ENCODE measurements at places on chromosomes 7 and 10. TPM values are rescaled to one million over a fixed set of nuclear protein-coding genes. Genes with fewer than 3 reads are reported as not detected.

DNA sequence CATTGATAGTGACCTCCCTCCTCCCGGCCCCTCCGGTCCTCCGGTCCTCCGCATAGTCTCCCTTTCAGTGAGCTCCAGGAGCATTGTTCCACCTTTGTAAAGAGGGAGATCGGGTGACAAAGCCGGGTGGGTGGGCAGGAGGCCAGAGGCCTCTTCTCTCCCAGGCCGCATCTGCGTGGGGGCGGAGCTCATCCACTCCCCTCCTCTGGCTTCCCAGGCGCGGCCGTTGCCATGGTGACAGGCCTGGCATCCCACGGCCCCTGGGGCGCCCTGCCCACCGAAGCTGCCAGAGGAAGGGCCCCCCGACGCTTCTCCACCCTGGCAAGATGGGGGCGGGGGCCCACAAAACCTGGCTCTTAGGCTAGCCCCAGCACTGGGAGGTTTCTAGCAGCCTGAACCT is 4.4 kb upstream of the FZD9 start:
- no peak for DNase-seq

PRLHR gene
- total RNA-seq = not detected

- no peak for DNase-seq
Observed at GRCh38 chr10:122239578-122240257, 31.4 kb upstream of the BTBD16 start.

NOC3L gene
- 37.6 TPM for total RNA-seq

DNA sequence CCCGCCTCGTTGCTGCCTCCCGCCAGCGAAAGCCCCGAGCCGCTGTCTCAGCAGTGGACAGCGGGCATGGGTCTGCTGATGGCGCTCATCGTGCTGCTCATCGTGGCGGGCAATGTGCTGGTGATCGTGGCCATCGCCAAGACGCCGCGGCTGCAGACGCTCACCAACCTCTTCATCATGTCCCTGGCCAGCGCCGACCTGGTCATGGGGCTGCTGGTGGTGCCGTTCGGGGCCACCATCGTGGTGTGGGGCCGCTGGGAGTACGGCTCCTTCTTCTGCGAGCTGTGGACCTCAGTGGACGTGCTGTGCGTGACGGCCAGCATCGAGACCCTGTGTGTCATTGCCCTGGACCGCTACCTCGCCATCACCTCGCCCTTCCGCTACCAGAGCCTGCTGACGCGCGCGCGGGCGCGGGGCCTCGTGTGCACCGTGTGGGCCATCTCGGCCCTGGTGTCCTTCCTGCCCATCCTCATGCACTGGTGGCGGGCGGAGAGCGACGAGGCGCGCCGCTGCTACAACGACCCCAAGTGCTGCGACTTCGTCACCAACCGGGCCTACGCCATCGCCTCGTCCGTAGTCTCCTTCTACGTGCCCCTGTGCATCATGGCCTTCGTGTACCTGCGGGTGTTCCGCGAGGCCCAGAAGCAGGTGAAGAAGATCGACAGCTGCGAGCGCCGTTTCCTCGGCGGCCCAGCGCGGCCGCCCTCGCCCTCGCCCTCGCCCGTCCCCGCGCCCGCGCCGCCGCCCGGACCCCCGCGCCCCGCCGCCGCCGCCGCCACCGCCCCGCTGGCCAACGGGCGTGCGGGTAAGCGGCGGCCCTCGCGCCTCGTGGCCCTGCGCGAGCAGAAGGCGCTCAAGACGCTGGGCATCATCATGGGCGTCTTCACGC is 825 bp downstream of the ADRB1 start:
- DNase-seq = no peak

CREB5 gene
- total RNA-seq = 0.15 TPM

DNA sequence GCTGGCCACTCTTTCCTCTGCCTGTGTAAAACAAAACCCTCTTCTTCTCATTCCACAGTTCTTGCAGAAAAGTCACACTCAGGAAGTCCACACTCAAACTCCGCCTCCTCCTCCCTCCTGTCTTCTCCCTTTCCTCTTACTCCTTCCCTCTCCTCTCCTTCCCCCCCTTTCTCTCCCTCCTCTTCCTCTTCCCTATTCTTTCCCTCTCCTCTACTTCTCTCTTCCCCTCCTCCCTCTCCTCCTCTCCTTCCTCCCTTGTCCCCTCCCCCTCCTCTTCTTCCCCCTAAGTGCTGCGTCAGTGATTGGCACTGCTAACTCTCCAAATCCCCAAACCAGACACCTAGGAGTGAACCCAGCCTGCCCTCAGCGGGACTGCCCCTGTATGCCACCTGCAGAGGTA is 67.0 kb downstream of the ZNF467 start:
- DNase-seq = no peak

GRCh38 chr7:104908636-104909035 is 105.4 kb upstream of the KMT2E start:
- no peak for DNase-seq

SCIN gene
- total RNA-seq = not detected

UNC5B gene
- total RNA-seq = 0.02 TPM

C10orf62 gene
- total RNA-seq = not detected

DNA sequence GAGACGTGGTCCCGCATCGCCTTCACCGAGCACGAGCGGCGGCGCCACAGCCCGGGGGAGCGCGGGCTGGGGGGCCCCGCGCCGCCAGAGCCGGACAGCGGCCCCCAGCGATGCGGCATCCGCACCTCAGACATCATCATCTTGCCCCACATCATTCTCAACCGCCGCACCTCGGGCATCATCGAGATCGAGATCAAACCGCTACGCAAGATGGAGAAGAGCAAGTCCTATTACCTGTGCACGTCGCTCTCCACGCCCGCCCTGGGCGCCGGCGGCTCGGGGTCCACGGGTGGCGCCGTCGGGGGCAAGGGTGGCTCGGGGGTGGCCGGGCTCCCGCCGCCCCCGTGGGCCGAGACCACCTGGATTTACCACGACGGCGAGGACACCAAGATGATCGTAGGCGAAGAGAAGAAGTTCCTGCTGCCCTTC is 737 bp downstream of the CNNM2 start:
- peak; percentile 56 for DNase-seq

RBM20 gene
- not detected for total RNA-seq

HSPA14 gene
- 31.1 TPM for total RNA-seq

- DNase-seq = no peak
Observed at GRCh38 chr7:46791188-46791587, 790.7 kb downstream of the TNS3 start.

SPDYE6 gene
- not detected for total RNA-seq

DNA sequence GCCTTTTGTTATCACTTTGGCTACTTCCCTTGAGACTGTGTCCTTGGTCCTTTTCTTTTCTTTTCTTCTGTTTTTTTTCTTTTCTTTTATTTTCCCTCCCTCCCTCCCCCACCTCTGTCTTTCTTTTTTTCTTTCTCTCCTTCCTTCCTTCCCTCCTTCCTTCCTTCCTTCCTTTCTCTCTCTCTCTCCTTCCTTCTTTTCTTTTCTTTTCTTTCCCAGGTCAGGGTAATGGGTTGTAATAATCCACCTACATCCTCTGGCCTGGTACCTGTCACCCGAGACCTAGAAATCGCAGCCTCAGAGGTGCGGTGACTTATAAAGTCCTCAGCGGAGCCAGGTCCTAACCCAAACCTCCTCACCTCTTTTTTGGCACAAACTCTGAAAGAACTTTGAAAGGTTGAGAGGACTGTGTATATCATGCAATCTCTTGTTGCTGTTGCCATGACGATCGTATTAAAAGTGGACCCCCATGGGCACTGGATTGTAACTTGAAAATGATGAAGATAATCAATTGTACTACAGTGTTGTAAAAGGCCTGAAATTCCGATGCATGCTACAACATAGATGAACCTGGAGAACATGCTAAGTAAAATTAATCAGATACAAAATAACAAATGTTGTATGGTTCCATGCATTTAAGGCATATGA is 140.7 kb upstream of the AGK start:
- no peak for DNase-seq

DNA sequence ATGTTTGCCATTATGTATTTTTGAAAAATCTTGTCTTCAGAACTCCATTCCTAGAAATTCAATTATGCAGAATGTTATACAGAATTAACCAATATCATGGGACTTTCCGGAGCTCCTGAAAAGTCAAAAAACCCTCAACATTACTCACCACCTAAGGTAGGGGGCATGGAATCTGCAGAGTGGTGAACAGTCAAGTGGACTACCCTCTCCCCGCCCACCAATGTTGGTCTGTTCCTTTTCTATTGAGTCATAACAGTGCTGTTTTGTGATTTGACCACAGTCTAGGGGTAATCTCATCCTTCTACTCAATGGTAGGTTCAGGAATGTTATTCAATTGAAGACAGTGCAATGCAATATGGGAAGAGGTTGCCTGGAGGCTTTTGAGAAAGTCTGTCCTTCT is 130.5 kb upstream of the HABP2 start:
- no peak for DNase-seq

OR6B1 gene
- not detected for total RNA-seq

OR2A42 gene
- total RNA-seq = not detected

GRCh38 chr10:34058845-34059614 is 724.6 kb upstream of the NRP1 start:
- no peak for DNase-seq

GRCh38 chr7:76368190-76368589 is 9.4 kb upstream of the YWHAG start:
- DNase-seq = no peak

- no peak for DNase-seq
Observed at GRCh38 chr7:100401811-100402210, 26.7 kb downstream of the ZCWPW1 start.

GRCh38 chr10:43262397-43262901 is 4.4 kb downstream of the RASGEF1A start:
- no peak for DNase-seq

DNA sequence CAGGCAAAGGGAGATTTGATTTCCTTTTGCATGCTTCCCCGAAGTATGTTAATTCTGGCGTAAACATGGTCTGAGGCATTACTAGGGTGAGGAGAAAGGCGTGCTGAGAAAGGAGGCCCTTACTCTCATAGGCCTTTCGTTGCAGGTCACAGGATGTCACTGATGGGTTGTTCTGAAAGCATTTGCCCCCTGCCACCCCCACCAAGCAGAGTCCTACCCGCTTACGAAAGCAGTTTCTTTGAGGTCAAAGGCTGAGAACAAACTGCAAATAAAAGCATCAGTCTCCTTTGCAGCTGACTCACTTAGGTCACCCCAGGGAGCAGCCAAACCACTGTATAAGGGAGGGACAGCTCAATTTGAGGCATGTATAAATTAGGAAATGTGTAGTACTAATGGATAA is 57.1 kb downstream of the BPGM start:
- DNase-seq = no peak

GRCh38 chr10:77877441-77878344 is 48.9 kb downstream of the DLG5 start:
- peak; percentile 24 for DNase-seq

DNA sequence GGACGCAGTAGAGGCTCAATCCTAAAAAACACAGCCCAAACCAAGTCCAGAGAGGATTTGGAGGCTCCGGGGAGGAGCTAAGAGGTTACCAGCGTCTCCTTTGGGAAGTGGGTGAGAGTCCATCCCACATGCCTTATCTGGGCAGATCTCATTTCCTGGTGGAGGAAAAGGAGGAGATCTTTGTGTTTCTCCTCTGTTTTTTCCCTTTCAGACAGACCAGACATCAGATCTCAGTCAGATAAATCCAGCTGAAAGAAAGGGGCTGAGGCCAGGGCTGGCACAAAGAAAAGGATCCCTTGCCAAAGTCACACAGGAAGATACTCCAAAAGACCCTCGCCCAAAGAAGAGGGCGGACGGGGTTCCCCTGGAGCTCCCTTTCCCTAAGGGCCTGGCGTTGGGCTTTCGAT is 58.3 kb upstream of the COMTD1 start:
- DNase-seq = no peak
